Neuronal stem cell (in vitro differentiated cells): ENCODE measurements at places on chromosomes 3 and 15.

DNA sequence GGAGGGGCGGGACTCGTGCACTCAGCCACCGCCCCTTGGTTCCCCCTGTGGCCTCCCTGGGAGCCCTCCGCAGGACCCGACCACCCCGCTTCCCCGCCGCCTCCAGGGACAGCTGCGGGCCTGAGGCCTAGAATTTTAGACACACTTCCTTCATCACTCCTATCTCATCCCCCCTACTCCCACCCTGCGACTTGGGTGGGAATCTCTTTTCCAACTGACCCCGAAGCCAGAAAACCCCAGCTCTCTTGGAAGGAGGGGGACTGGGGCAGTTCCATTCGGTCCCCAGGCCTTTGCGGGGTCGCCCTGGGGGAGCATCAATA lies 289 bp upstream of the TFDP2 start:
- DNase-seq = no peak

- DNase-seq = no peak
Observed at GRCh38 chr3:65149877-65150276, 462.1 kb upstream of the ADAMTS9 start.

- DNase-seq = no peak
Observed at GRCh38 chr3:41441568-41441967, 242.3 kb downstream of the CTNNB1 start.

DNA sequence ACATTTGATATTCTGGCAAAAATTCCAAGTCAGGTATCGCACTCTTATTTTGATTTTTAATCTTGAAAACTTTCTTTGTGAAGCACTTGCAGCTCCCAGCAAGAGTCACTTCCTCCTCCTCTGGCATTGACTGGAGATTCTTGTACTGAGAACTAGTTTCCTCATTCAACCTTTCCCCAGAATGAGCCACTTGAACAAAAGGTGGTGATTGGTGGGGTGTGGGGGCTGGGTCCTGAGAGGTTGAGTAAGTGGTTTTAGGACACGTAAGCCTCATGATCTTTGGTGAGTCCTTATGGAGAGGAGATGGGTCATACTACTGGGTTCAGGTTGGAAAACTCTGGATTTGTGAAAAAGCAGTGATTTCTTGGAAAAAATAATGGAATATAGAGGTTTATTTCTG lies 32.3 kb upstream of the ONECUT1 start:
- DNase-seq = no peak

DNA sequence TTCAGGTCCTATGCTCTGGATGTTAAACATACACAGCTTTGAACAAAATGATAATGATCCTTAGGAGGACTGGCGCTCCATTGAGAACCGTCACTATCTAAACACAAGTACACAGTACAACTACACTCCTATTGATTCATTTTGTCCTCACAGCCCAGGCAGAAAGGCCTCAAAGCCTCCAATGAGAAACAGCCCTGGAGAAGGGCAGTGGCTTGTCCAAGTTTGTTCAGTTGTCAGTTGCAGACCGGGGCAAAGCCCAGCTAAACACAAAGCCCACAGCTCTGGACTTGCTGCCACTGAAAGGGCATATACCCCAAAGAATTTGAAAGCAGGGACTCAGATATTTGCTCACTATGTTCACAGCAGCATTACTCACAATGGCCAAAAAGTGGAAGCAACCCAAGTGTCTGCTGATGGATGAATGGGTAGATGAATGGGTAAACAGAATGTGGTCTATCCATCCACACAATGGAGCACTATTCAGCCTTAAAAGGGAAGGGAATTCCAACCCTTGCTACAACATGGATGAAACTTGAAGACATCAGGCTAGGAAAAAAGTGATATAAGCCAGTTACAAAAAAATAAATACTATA lies 34.7 kb downstream of the NUP210 start:
- DNase-seq = no peak

GRCh38 chr15:74398183-74398582 lies 30.7 kb upstream of the CYP11A1 start:
- no peak for DNase-seq

DNA sequence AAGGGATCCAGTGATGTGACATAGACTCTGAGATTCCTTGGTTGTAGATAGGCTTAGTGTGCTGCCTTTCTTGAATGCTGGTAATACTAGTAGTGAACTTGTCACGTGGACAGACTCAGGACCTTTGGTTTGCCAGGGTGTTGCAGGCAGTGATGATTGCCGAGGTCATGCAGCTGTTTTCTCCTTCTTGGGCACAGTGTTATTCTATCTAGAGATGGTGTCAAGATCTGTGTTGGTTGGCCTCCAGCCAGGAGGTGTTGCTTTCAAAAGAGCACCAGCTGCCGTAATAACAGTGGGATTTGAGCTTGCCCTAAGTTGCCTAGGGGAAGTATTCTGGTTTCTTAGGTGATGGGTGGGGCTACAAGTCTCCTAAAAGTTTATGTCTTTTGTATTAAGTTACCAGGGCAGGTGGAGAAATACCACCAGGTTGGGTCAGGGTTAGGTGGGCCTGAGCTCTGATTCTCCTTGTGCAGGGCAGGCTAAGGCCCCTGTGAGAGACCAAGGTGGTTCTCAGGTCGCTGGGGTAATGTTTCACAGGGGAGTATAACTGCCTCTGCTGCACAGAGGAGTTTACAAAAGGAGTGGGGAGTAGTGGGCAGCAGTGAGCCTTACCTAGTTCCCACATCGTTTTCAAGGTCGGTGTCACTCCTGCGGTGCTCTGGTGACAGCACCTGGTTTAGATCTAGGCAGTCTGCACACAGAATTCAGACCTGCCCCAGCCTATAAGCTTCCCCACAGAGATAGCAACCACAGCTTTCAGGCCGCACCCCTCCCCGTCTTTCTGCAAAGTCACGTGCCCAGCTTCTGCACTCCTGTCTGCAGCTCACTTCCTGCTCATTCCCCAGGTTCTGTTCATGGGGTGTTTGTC lies 350.3 kb downstream of the DOCK3 start:
- no peak for DNase-seq

DNA sequence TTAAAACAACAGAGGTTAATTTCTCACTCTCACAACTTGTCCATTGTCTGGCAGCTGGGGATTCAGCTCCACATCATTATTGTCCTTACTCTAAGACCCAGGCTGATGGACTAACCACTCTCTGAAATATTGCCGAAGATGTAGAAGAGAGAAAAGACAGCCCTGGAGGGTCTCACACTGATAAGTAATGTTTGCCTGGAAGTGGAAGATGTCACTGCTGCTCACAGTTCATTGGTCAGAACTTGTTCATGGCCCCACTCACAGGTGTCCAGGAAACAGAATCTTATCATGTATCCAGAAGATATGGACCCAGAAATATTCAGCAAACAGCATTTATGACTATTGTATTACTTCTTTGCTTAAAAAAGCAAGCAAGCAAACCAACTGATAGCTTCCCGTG lies 62.2 kb upstream of the LPP start:
- no peak for DNase-seq

GRCh38 chr3:50044976-50045375 lies 43.7 kb upstream of the RBM5 start:
- no peak for DNase-seq
